Ovary (tissue), 10 donors: ENCODE measurements at places on chromosomes 7 and 10.

- DNase-seq, result no peak
These were observed 35.5 kb downstream of the GPR141 start for GRCh38 chr7:37719077-37719476.

GRCh38 chr7:40311307-40311706 is 176.5 kb downstream of the SUGCT start:
- no peak for DNase-seq

DNA sequence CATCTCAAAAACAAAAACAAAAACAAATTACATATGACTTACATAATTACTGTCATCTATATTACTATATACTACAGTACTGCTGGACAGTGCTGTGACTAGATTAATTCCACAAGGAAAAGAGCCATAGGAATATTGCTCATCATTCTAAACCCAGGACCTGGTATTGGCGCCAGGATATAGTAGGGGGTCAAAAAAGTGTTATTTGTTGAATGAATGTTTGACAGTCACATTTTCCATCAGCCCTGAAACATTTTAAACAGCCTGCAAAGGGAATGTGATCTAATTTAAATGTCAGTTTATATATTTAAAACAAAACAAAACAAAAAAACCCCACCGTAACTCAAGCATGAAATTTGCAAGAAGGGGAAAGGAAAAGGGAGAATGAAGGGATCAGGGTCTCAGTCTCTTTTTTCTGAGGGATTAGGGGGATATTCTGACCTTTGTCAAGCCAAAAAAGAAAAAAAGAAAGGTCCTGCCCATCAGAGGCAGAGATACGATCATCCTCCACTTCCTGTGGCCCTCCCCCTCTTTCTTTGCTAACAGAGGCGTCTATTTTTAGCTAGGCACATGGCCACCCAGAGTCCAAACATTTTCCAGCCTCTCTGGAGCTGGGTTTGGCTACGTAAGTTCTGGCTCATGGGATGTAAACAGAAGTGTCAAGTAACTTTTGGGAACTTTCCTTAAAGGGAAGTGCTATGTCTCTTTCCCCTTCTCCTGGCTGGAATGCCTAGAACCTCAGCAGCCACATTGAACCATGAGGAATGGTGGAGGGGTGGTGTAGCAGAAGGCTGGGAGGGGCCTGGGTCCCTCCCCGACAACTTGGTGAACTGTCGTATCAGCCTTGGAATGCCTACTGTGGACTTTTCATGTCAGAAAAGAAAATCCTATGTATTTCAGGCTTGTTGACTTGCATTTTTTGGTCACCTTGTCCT is 44.6 kb upstream of the DLG5 start:
- peak; percentile 70 for DNase-seq

DNA sequence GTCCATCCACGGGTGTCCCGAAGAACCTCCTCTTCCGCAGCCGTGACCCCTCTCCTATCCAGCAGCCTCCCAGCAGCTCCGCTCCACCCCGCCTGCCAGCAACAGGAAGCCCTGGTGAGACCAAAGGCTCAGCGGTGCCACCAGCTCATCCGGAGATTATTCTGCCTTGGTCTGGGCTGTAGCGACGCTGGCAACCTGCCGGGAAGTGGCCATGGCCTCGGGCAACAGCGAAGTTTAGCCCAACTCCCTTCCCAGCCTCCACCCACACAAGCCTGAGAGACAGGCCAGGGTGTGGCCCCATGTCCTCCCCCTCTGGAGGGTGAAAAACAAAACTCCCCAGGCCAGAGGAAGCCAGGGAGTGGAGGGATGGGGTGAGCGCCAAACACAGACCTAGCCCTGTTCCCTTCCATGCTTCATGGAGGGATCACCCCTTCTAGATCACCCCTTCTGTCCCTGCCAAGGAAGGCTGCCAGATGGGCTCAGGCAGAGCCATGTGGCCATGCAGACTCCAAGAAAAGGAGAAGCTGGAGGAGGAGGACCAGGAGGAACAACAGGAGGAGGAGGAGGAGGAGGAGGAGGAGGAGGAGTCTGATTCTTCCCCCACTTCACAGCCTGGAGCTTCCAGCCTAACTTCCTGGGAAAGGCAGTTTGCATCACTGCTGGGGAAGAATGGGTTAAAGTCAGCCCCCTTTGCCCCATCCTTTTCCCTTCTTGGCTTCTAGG is 918 bp downstream of the CALHM2 start:
- DNase-seq, result peak; percentile 76

DNA sequence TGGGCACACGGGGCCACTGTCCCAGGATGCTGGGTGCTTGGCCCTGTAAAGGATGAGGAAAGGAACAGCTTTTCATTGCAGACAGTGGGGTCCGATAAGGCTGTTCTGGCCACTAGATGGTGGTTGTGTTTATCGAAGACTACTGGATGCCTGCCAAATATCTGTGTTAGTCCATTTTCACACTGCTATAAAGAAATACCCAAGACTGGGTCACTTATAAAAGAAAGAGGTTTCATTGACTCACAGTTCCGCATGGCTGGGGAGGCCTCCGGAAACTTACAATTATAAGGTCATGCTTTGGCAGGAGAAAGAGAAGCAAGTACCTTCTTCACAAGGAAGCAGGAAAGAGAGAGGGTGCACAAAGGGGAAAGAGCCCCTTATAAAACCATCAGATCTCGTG is 32.2 kb upstream of the GARS1 start:
- DNase-seq, result no peak

DNA sequence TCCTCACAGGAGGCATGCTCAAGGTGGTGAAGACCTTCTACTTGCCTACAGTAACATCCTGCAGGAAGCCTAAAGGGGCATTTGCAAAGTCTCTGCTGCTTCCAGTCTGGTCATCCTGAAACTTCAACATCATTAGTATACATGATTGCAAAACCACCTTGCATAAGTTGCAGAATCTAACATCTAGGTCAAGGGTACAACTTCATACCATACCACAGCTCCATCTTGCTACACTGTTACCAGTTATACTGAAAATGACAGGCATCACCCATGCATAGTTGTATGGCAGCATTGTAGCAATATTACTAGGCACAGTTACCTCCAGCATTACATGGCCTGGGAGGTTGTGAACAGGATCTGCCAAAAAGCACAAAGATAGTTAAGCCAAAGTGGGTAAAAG is 13.7 kb upstream of the MACROH2A2 start:
- DNase-seq, result no peak

GRCh38 chr7:5626498-5626897 is 155.0 kb downstream of the RNF216 start:
- no peak for DNase-seq

GRCh38 chr10:78483641-78484040 is 450.0 kb downstream of the RPS24 start:
- DNase-seq, result no peak

- DNase-seq, result no peak
These were observed 75.3 kb upstream of the TAS2R16 start for GRCh38 chr7:123070702-123071286.
